ENCODE measurements at places on chromosomes 11 and 22. TPM values are rescaled to one million over a fixed set of nuclear protein-coding genes. Genes with fewer than 3 reads are reported as not detected.
A peak's percentile ranks its signal among the peaks of the same experiment; 100 is the strongest.

The GATD1 gene
- 34.5 TPM for total RNA-seq

The TMEM80 gene
- total RNA-seq: 44.7 TPM

The FAM111B gene
- 1.7 TPM for total RNA-seq

The SEPTIN3 gene
- not detected for total RNA-seq

The OLFML1 gene
- total RNA-seq: not detected

The OR51B4 gene
- not detected for total RNA-seq

The ZP1 gene
- not detected for total RNA-seq

The BAIAP2L2 gene
- 0.45 TPM for total RNA-seq

The SLC15A3 gene
- 17.0 TPM for total RNA-seq

The CST6 gene
- 1.9 TPM for total RNA-seq

The FUT4 gene
- 4.0 TPM for total RNA-seq

GRCh38 chr11:72738199-72739141 lies 13.7 kb downstream of the ARAP1 start:
- DNase-seq: peak; percentile 35

DNA sequence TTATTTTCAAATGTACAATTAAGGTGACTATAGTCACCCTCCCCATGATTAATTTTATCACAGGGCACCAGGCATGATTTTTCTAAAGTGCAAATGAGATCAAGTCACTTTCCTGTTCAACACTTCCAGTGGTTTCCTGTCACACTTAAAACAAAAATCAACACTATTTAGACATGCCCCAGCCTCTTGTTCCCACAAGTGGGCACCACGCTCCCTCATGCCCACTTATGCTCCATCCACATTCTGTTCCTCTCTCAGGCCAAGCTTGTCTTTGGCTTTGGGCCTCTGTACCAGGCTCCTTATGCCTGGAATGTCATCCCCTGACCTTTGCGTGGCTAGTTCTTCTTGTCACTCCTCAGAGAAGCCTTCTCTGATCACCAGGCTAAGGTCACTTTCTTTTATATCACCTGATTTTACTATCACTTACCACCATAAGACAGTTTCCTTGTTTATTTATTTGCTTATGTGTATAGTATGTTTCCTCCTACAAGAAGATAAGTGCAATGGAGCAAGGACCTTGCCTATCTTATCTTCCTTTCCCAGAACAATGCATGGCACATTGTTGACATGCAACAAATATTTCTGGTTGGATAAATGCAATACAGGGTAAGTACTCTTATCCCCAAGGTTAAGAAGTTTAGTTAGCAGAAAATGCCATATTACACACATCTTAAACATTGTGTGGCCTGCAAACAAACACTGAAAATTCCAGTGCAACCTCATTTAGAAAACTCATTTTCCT lies 50.9 kb upstream of the PANX1 start:
- DNase-seq: no peak

GRCh38 chr11:9842923-9843322 lies 179.0 kb downstream of the SWAP70 start:
- peak; percentile 44 for DNase-seq

GRCh38 chr11:21190181-21190580 lies 520.8 kb downstream of the NELL1 start:
- DNase-seq: no peak

DNA sequence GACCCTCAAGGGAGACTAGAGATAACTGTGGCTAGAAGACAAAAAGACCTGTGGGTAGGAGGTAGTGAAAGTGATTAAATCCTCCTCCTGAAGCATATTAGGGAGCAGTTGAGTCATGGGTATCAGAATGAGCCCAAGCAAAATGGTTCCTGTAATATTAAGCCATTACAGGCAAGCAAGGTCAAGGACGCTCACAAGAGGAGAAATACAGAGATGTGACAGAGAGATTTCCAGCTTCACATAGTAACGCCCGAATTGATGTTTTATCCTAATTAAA lies 77.7 kb downstream of the FAM76B start:
- DNase-seq: no peak

GRCh38 chr11:35040221-35040942 lies 98.6 kb upstream of the CD44 start:
- peak; percentile 49 for DNase-seq

DNA sequence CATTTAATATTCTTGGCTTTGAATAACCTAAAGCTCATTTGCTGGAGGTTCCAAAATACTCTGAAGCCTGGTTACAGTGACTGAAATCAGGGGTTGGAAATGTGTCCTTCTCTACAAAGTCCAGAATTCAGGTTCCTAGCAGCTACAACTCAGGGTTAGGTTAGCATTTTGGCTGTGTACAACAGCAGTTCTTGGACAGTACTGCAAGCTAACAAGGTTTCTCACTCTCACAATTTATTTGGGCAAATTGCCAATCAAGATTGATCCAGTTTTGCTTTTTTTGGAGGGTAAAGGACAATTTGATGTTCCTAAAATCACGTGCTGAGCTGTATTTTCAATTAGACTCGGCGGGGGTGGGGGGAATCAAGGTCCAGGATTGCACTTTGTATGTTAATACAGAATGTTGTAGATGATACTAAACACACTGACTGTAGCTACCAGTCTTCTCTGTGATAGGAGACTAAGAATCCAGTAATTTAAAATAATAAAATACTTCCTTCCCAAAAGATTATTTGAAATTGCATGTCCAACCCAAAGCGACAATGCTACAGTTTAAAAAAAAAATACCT lies 49.7 kb upstream of the RAPSN start:
- no peak for DNase-seq

DNA sequence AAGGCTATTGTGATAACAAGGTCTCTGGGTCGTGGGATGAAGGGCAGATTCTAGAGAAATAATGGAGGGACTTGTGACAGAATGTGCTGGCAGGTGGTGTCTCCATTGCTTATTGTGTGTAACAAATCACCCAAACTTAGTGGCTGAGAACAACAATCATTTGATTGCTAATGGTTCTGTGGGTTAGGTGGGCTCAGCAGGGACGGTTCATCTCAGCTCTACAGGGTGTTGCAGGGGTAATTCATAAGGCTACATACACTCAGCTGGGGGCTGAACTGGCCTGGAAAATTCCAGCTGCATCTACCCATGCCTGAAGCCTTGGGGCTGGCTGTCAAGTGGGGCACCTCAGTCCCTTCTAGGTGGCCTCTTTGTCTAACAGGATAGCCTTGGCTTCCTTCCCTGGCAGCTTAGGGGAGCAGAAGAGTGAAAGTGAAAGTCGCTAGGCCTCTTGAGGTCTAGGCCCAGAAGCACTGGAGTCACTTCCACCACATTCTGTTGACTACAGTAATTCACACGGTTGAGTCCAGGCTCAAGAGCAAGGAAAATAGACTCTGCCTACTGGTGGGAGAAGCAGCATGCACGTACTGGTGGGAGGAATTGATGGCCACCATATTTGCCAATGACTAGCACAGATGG lies 308.9 kb downstream of the MN1 start:
- no peak for DNase-seq

DNA sequence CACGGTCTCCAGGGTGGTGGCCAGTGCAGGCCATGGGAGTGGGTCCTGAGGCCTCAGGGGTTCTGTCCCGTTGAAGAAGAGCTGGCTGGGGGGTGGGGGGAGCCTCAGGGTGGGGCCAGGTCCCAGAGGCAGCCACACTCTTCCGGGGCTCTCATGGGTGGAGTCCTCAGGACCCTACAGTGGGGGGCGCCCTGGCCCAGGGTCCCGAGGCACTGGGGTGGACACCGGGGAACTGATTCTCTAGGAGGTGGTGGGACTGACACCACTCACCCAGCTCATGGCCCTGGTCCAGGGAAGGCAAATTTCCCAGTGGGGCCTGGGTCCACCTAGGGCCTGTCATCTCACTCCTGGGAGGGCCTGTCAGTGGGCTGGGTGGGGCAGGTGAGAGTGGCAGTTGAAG lies 12.8 kb downstream of the GGT5 start:
- DNase-seq: no peak

GRCh38 chr11:86039094-86039493 lies 29.8 kb downstream of the PICALM start:
- DNase-seq: peak; percentile 57

- no peak for DNase-seq
These were observed 2.8 kb upstream of the LIF start for GRCh38 chr22:30249049-30250038.

GRCh38 chr11:107591378-107592230 lies 657 bp downstream of the ELMOD1 start:
- peak; percentile 60 for DNase-seq

- DNase-seq: no peak
These were observed 2.1 kb upstream of the CACNA1I start for GRCh38 chr22:39568278-39568981.

GRCh38 chr22:29470159-29470855 lies 9.7 kb upstream of the NEFH start:
- no peak for DNase-seq

- DNase-seq: no peak
These were observed 122.3 kb downstream of the SPATA19 start for GRCh38 chr11:133723056-133723455.

- peak; percentile 29 for DNase-seq
These were observed 669 bp downstream of the RPL27A start for GRCh38 chr11:8683115-8683807.

DNA sequence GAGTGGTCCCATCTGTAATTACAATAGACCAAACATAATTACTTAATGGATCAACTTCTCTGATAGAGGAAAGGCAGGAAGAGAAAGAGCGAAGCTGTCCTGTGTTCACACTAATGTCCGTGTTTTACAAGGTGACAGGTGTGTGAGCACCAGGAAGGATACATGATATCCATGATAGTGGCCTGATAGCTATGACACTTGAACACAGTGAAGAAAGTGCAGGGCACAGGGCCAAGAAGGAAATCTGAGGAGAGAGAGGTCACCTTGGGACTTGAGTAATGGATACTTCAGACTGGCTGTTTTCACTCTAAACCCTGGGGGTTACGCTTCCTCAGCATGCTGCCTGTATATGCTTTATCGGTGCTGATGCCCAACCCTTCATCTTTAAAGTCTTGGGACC lies 29.4 kb downstream of the TUB start:
- no peak for DNase-seq

DNA sequence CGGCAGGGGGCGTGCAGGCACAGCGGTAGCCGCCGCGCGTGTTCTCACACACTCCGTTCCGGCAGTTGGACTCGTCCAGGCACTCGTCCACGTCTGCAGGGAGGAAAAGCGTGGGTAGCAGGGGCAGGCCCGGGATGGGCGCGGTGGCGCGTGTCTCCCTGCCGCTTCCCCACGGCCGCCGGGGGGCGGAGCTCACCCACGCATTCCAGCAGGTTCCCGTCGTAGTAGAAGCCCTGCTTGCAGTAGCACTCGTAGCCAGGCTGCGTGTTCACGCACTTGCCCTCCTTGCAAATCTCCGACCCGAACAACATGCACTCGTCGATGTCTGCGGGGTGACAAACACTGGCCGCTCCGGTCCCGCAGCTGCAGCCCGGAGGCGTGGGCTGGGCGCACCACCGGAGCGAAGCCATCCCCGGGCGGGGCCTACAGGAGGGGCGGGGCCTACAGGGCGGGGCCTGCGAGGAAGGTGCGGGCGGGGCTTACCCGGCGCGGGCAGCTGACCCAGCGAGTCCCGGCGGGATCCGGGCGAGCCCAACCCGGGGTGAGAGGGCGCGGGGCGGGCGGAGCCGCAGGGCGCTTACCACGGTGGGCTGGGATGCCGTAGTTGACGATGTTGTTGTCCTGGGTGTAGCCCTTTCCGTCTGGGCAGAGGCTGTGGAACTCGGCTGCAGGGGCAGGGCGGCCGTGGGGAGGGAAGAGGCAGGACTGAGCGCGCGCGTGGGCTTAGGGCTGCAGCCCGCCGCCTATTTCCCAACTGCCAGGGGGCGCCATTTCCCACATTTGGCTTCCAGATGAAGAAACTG lies 15.6 kb downstream of the SCYL1 start:
- peak; percentile 89 for DNase-seq

DNA sequence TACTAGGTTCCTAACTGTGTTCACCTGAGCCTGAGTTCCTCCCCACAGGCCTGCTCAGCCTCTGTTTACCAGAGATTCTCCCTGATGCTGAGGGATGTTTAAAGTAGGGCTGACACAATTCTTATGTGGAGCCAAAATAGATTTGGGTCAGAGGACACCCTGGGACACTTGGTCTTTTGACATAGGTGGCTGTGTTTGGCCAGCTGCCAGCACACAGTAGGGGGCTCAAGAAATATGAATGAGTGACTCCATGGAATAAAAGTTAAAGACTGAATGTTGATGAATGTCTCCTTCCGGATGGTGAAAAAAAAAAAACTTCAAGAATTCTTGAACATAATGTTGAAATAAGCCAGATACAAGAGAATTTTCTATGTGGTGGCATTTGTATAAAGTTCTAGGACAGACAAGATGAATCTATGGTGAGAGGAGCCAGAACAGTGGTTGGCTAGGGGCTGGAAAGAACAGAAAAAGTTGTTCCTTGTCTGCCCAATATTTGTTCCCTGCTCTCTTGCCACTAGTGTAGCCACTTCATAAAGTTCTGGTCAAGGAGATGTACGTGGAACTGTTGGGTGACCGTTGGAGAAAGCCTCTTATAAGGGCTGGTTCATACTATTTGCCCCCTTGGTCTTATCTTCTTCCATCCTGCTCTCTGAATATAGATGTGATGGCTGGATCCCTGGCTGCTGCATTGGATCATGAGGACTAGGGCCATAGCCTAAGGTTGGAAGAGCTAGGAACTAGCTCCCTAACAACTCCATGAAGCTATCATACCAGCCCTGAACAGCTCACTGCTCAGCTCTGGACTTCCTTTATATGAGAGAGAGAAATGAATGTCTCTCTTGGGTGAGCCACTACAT lies 40.3 kb upstream of the SMTN start:
- no peak for DNase-seq

- no peak for DNase-seq
These were observed 3.8 kb downstream of the ZBTB16 start for GRCh38 chr11:114063149-114063828.

GRCh38 chr22:40203572-40203971 lies 25.8 kb downstream of the TNRC6B start:
- peak; percentile 73 for DNase-seq

GRCh38 chr11:131829725-131830124 lies 459.3 kb downstream of the NTM start:
- DNase-seq: no peak

- peak; percentile 50 for DNase-seq
These were observed 28.8 kb downstream of the TBC1D22A start for GRCh38 chr22:46791201-46791731.

DNA sequence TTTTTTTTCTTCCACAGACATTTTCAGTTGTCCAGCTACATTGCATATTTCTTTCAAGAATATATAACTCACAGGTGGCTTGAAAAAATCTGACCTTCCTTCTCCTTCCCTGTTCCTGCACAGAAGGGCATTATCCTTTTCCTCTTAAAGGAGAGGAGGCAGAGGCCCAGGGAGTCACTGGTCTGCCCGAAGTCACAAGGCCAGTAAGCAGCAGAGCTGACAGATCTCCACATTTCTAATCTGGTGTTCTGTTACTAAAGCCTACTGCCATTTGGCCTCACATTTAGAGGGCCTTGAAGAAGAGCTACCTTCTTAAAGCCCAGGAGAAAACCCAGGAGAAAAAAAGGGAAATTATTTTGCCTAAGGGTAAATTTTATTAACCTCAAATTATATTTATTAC lies 12.3 kb downstream of the ENDOD1 start:
- peak; percentile 48 for DNase-seq

GRCh38 chr11:73982595-73982989 lies at the start of gene UCP2:
Gene UCP2, minus strand, starts transcription at chr11:73982843. Its CDS starts 4,465 bp downstream, at chr11:73978378.
- DNase-seq: peak; percentile 89

DNA sequence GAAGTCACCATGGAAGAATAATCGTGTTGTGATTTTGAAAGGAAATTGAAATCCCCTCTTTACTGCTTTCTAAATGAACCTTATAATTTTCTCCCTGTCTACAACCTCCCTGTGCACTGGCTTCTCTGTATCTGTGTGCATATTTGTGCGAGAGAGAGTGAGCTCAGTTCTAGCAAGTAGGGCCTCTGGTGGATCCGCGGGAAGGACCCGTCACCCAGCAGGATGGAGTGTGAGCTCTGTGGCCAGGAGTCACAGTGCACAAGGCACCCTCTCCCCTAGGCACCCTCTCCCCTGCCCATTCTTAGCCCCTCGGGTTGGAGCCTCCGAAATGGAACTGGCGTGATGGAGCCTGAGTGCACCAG lies 109.0 kb downstream of the TRIM29 start:
- DNase-seq: no peak

Data from myocyte (in vitro differentiated cells).